Left ventricle myocardium superior (tissue), 1 donor: ENCODE measurements at places on chromosomes 11 and 22. TPM values are rescaled to one million over a fixed set of nuclear protein-coding genes. Genes with fewer than 3 reads are reported as not detected.

- DNase-seq: no peak
Observed at GRCh38 chr11:101600924-101601323, 17.1 kb upstream of the TRPC6 start.

DNA sequence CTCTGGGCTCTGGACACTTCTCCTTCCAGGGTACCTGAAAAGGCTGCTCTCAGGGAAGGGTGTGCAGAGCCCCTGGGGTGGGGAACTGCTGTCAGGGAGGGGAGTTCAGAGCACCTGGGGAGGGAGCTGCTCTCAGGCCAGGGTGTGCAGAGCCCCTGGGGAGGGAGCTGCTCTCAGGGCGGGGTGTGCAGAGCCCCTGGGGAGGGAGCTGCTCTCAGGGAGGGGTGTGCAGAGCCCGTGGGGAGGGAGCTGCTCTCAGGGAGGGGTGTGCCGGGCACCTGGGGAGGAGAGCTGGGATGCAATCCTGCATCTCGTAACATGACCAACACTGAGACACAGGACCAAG, 764.2 kb downstream of the BRD1 start:
- no peak for DNase-seq

- DNase-seq: no peak
Observed at GRCh38 chr22:28882545-28882877, 861 bp upstream of the ZNRF3 start.

- DNase-seq: no peak
Observed at GRCh38 chr11:114367244-114367957, 32.9 kb downstream of the C11orf71 start.

GRCh38 chr11:45513821-45514340, 151.5 kb downstream of the CHST1 start:
- no peak for DNase-seq

The OR2AG2 gene
- not detected for total RNA-seq

GRCh38 chr11:66360406-66361073, 11.0 kb downstream of the SLC29A2 start:
- DNase-seq: no peak

- no peak for DNase-seq
Observed at GRCh38 chr11:106121570-106122320, 44.3 kb downstream of the AASDHPPT start.

The NUMA1 gene
- 85.7 TPM for total RNA-seq

DNA sequence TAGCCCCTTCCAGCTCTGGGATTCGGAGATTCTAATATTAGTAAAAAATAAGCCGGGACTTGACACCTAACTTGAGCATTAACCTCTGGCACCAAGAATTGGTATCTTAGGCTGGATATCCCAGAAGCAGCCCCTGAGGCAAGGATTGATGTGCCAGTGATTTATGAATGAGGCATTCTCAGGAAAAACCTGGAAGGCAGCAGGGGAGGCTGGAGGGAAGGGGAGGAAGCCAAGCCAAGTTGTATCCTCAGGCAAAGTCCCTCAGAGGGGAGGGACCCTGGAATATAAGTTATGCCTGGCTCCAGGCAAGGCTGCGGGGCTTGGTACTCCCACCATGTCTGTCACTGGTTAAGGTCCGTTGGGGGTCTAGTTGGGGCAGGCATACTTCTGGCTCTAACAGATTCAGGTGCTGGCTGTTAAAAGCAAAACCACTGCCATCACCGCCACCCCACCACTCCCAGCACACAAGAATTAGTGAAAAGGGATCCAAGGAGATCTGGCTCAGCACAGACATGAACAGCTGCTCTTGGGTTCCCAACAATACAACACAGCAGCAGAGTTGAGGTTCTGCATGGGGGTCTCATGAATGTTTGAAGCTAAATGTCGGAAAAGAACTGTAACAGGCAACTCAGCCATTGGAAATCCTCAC, 29.8 kb downstream of the LMO2 start:
- DNase-seq: no peak

GRCh38 chr11:31106326-31106725, 263.2 kb downstream of the DCDC1 start:
- DNase-seq: no peak

The HSPB2 gene
- 37.0 TPM for total RNA-seq
